ENCODE measurements at places on chromosomes 11 and 22.

- DNase-seq, result no peak
Measured at GRCh38 chr11:64900263-64900678, 16.7 kb downstream of the ATG2A start.

- DNase-seq, result no peak
Measured at GRCh38 chr11:67044496-67044895, 12.2 kb upstream of the RHOD start.

GRCh38 chr11:125332821-125333220 lies 163.2 kb downstream of the FEZ1 start:
- no peak for DNase-seq

DNA sequence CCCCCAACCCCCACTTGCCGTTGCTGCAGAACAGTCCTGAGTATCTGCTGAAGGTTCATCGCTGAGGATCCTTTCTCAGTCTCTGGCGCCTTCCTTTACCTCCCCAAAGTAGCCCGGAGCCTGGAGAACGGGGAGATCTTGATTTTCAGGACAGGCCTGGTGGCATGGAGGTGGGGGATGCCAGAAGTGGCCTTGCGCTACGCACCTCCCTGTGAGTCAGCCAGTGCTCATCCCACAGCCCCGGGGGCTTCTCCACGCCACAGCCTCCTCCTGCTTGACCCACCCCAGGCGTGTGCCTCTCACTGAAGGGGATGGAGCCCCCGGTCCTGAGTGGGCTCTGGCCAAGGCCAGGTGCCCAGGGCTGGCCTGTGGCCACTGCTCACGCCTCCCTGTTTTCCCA lies 339.6 kb downstream of the TBC1D22A start:
- DNase-seq, result no peak

DNA sequence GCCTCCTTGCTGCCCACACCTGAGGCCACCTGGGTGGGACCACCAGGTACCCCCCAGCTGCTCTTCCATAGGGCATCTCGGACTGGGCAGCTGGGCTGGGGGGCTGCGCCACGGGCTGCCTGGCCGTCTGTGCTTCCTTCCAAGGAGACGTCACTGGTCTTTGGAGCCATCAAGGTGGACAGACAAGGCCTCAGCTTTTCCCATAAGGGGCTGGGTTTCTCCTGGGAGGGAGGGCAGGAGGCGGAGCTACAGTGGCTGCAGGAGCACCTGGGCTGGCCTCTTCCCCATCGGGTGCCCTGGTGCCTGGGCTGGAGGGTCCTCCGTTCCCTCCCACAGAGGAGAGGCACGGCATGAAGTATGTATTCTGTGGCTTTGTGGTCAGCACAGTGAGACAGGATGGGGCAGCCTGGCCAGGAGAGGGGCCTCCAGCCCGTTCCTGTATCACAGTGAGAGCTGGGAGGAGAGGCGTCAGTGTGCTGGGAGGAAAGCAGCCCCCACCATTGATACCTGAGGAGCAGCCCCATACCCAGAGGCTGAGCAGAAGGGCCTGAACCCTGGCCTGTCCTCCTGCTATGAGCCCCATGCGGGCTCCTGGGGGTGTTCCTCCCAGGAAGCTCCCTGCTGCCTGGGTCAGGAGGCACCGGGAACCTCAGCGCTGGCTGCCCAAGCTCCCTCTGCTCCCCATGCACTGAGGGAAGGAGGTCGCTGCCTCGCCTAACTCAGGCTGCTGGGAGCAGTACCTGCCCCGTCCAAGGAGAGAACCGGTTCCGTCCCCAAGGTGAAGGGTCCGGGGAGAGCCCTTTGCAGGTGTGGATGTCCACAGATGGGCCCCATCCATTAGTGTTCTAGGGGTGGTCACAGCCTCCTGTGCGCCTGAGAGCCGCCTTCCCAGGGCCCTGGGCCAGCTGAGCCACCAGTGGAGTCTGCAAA lies 1075.0 kb downstream of the BRD1 start:
- DNase-seq, result no peak
